ENCODE measurements at places on chromosomes 5 and 9.

DNA sequence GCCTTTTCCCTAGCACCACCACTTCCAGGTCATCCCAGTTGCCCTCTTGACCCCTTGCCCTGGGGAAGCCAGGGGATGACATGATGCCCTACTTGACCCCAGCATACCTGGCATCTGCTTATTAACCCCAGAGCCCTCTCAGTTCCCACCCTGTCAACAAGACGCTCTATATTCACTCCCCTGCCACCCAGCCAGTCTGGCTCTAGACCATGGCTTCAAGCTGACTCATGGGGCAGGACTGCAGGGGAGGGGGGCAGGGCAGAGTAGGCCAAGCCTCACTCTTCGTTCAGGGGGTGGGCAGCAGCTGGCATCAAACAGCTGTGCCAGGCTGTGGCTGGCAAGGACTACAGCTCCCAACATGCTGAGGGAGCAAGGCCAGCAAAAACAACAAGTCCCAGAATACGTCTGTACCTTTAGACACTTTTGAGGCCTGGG lies 5.3 kb downstream of the ATOSB start:
- peak; percentile 45 for DNase-seq

DNA sequence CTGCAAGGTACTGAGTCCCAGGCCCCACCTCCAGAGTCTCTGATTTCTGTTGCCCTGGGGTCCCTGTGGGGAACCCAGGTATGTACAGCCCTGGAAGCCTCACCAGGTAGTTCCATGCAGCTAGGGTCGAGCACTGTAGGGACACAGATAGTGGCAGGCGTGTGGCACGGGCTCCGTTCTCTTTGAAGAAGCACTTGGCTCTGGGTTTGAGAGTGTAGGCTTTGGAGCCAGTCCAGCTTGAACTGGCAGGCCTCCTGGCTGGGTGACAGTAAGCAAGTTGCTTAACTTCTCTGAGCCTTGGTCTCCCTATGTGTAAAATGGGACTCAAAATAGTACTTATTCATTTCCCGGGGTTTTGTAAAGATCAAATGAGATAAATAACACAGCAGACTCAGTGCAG lies 5.6 kb downstream of the OLFM1 start:
- no peak for DNase-seq

GRCh38 chr5:129098488-129099183 lies 4.1 kb downstream of the ISOC1 start:
- no peak for DNase-seq

DNA sequence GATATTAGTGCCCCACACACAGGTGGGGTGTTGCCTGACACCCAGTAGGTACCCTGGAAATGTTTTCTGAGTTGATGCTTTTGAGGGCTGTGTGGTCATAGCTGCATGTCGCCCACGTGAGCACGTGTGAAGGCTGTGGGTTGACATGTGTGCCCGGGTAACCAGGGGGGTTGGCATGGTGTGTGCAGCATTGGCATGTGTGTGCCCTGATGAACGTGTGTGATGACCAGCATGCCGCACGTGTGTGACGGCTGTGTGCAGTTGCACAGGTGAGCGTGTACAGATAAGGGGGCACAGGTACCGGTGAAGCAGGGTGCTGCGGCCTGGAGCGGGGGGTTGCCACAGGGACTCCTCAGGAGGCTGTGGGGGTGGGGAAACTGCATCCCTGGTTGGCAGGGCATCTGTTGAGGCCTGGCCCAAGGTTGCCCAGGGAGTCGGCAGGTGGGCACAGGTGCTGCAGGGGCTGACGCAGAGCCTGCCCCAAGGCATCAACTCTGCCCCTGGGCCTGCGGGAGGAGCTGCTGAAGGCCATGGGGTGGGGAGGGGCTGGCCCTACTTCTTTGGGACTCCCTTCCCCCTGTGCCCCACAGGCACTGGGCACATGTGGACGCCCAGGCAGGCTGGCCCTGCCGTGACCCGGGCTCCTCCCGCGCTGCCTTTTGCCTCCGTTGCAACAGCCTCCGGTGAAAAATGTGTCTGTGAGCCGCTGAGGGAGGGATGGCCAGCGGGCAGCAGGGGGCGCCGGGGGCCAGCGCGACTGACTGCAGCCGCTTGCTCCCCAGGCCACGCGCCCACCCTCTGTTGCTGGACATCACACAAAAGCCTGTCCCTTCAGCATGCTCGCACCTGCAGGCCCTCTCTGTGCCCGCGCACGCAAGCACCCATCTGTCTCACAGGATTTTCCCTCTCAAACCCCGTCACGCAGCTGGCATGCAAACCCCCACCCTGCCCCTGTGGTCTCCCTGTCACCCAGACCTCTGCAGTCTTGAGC lies 2.2 kb downstream of the UNC5A start:
- DNase-seq, result no peak

- peak; percentile 95 for DNase-seq
Observed at GRCh38 chr9:128684325-128685199, 4.5 kb upstream of the SET start.

- no peak for DNase-seq
Observed at GRCh38 chr9:136117291-136117915, 1.3 kb downstream of the TMEM250 start.

GRCh38 chr9:125428902-125429467 lies 167.4 kb downstream of the GAPVD1 start:
- DNase-seq, result no peak

DNA sequence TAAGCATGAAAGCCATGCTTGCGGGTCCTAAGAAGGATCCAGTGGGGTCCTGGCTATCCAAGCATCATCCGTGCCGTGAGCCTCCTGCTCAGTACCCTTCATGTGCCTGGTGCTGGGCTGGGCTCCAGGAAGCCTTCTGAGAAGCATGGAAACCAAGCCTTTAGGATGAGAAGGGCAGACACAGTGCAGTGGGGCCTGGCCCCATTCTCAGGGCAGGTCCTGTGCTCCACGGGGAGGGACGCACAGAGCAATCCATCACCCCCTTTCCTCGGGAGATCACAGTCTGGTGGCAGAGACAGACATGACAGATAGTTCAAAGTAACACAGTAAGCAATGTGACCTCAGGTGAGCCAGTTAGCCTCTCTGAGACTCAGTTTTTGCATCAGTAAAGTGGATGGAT lies 76.9 kb downstream of the RGS3 start:
- DNase-seq, result no peak

- DNase-seq, result no peak
Observed at GRCh38 chr9:22050924-22051323, 41.8 kb upstream of the CDKN2B start.

DNA sequence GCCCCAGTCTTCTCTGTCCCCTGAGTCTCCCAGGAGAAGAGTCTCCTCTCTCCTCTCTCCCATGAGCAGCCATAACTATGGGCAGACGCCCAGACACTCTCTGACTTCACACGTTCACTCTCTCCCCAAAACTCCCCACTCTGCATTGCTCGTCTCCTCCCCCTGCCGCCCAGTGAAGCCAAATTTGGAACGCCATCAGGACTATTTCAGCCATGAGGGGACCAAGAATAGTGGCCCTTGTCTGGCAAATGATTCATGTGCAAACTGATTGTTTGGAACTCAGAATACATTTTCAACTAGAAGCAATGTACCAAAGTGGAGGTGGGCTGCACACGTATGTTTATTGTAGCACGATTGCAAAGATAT lies 20.9 kb downstream of the CMBL start:
- no peak for DNase-seq

DNA sequence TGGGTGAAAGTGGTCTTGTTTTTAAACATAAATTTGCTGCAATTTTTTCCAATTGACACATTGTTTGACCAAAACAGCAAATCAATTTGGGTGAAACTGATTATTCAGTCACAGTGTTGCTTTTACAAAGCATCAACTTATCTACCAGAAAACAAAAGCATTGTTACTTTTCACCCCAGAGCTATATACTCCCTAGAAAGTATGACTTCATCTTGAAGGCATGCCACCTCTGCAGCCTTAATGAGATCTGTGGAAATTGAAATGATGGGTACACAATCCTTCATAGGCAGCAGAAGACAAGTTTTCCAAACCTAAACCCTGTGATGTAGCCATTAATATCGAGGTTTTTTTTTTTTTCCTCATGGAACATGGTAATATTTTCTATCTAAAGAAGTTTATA lies 615.9 kb downstream of the CHSY3 start:
- no peak for DNase-seq

DNA sequence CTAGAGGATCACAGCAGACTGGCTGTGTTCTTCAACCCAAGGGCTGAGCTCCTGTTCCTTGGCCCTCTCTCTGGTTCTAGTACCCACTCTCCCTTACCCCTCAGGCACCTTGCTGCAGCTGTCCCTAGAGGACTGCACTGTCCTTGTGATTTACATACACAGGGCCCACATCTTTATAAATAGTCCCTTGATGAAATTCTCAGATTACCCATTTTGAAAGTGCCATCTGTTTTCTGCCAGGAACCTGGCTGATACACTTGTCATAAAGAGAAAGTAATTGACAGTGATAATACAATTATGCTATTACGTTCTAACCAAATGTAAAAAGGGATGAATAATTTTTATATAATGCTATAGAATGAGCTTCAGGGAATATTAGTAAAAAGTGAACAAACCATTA lies 16.5 kb upstream of the SPARC start:
- no peak for DNase-seq

DNA sequence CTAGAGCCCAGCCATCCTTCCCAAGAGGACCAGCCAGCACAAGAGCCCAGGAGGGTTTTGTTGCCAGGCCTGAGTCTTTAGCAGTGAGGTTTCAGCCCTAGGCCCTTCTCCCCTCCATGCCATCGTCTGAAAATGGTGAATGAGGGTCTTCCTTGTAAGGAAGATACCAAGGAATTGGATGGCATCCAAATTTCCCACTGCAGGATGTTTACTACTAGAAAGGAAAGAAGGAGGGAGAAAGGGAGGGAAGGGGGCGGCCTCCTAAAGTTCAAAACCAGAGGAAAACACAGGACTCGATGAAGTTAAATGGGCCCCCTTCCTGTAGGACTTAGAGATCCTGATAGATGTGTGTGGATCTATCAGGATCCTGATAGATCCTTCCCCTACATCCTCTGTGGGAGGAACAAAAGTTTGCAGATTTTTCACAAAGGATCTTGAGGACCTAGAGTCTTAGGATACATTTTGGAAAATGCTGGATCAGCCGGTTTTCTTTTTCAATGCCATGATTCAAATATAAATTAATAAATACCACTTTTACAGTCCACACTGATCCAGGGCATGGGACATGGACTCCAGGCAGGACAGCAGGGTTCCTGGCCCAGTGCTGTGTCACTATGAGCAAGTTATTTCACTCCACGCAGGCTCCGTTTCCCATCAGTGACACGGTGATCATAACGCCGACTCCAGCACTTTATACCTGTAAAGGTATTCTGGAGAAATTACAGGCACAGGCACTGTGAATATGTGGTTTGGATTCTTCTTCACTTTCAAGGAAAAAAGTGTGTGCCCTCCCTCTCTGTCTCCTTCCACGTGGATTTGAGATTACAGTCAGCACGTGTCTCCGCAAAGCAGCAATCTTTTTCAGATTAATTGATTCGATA lies 40.9 kb downstream of the C5orf15 start:
- DNase-seq, result no peak

GRCh38 chr9:36161187-36161586 lies 8.0 kb upstream of the CCIN start:
- no peak for DNase-seq

DNA sequence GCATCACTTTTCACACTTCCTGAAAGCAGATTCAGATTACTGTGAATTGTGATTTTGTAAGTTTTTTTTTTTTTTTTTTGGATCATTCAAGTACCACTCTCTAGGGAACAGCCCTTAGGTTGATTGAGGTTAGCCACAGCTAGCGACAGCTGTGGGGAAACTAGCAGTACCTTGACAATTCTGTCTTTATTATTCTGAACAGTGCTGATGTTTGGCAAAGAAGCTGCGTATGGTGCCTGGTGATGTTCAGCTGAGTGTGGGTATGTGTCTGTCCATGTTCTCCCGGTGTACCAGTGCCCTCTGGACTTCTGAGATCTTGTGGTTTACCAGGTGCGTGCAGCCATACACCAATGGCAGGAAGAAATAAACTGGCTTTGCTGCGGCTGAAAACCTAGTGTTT lies 117.3 kb upstream of the PLPPR1 start:
- no peak for DNase-seq

- DNase-seq, result no peak
Observed at GRCh38 chr5:51846015-51846414, 462.8 kb downstream of the ISL1 start.

GRCh38 chr5:61186634-61187033 lies 24.4 kb upstream of the SMIM15 start:
- no peak for DNase-seq

DNA sequence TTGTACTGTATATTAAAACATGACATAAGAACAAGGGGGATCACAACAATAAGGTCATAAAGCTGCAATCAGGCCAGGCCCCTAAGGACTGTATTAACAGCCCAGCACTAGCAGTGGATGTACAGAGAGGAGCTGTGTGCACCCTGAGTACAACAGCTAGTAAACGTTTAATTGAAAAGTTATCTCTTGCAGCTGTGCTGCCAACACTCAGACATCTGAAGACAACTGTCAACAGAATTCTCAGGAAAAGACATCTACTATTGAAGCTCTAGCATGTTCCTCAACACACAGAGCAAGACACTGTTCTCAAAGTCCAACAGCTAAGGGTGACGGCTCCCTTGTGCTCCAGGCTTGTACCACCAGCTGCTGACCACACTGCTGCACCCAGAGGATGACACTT lies 199.6 kb downstream of the DCP2 start:
- DNase-seq, result no peak

DNA sequence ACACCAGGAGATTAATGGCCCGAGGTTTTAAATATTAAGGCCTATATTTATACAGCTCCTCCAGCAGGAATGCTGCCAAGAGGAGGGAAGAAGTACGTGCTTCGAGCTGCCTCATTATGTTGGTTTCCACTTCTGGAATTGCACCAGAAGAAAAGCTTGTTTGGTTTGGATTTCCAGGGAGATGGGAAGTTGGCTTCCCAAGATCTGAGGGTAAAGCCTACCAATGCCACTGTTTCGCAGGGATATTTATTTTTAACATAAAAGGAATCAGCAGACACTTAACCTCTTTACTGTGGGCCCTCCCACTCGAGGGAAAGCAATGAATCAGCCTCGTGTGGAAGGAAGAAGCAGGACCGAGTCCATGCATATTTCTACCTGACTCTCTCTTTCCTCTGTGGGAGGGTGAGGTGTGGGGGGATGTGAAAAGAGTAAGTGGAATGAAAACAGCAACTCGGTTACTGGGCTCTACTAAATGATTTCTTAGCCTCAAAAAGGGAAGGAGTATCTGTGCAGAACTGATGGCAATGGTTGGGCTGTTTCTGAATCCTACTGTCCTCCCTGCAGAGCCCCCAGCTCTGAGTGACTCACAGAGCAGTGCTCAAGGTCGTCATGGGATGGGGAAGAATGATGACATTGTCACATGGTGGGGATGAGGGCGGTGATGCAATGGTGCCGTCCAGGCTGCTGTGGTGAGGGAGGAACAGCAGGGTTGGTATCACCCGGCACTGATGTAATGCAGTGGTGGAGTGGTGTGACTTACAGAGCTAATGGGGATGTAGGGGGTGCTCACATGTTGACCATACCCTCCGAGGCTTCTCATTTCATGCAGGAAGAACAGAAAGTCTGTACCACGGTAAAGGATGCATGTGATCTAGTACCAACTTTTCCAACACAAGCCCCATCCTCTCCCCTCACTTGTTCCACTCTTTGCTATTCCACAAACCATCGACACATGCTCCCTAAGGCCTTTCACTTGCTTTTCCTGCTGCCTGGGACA lies 215.0 kb upstream of the PANK3 start:
- no peak for DNase-seq
